ENCODE measurements at places on chromosomes 16 and 17. TPM values are rescaled to one million over a fixed set of nuclear protein-coding genes. Genes with fewer than 3 reads are reported as not detected.

CD300E gene
- not detected for total RNA-seq

MFAP4 gene
- total RNA-seq = 4.3 TPM

TMC7 gene
- 6.2 TPM for total RNA-seq

CD300LB gene
- total RNA-seq = not detected

QRICH2 gene
- 0.92 TPM for total RNA-seq

Measured in MG63 (cell line).